ENCODE measurements at places on chromosomes 6 and 20.

GRCh38 chr20:2749343-2749950, 51.0 kb downstream of the CPXM1 start:
- DNase-seq: no peak

- no peak for DNase-seq
Observed at GRCh38 chr20:917416-917815, 1.3 kb upstream of the ANGPT4 start.

DNA sequence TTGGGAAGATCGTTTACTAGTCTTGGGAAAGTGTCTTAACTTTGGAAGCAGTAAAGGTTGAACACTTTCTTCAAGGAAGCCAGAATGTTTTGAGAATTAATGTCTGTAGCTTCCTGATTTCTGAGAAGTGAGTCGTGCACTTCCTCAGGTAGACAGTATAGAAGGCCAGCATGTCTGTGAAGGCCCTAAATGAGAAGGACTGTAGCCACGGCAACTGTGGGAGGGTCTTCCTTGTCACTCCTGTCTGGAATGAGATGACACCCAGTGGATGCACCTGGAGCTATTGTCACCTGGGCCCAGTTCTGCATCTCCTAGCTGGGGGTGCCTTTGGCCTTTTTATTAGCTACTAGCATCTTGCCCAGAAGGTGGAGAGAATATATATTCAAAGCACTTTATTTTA, 8.8 kb downstream of the STX16 start:
- DNase-seq: no peak

DNA sequence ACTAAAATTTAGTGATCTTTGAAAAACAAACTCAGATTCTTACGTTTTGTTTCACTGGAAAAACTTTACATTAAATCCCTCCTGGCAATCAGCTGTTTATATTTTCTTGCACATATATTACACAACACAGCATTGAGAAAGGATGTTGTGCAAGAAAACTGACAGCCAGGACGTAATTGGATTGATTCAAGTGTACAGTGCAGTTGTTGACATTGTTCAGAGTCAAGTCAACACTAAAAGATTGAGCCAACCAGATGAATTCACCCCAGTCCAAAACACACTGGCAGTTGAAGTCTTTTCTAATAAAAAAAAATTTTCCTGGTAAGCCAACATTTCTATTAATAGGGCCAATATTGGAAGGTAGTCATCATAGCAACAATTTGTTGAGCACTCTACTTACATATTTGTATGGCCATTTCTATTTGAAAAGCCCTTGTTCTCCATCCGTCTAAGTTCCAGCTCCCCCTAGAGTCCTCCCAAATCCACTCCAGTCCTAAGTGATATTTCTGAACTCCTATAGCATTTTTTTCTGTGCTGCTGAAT, 20.9 kb upstream of the VNN1 start:
- peak; percentile 84 for DNase-seq

DNA sequence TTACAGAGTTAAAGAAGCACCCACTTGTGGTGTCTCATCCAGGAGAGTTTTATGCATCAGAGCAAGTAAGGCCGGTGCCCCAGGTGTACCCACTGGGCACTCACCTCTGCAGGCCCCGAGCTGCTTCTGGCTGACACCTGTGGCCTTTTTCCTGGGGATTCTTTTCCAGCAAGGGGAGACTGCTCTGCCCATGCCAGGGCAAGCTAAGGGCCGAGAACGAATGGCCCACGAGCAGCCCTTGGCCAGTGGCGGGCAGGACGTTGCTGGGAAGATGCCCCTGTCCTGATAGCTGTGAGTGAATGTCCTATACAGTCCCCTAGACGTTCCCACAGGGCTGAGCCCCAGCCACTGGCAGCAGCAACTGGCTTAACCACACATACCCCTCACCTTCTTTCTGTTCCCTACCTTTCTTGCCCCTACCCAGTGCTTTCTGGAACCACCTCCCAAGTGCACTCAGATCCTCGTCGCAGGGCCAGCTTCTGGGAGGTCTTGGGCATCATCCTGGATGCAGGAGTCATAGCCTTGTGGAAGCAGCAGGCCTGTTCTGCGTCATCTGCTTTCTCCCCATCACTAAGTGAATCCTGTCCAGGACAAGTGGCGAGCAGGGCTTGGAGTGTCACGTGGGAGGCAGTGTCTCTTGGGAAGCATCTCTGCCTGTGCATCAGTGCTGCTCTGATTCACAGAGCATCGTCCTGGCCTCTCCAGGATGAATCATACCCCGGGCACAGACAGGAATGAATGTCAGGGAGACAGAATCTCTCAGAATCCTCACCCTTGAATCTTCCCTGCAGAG, 32.5 kb downstream of the SYNDIG1 start:
- no peak for DNase-seq

DNA sequence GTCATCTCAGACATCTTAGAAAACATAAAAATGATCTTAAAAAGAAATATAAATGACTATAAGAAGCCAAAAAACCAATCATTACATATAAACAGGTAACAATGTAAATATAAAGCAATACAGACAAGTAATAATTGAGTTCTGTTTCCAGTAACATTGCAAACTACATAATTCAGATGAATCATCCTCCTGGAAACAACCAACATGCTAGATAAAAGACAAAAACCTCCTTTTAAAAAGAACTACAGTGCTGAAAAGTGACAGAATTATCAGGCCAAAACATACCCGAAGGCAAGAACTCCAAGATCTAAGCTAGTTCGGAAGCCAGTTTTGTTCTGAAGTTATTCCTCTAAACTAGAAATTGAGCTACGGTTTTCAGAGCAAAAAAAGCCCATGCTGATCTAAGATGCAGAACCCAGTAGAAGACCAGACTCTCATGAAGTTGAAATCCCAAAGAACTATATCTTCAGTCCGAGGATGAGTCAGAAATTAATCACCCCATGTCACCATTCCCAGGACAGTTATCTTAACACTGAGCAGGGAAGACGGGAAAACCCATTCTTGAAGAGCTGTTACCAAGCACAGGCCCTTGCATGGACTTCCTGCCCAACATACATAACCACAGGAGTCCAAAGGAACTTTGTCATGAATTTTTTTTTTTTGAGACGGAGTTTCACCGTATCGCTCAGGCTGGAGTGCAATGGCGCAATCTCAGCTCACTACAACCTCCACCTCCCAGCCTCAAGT, 9.8 kb downstream of the PGM3 start:
- peak; percentile 10 for DNase-seq

DNA sequence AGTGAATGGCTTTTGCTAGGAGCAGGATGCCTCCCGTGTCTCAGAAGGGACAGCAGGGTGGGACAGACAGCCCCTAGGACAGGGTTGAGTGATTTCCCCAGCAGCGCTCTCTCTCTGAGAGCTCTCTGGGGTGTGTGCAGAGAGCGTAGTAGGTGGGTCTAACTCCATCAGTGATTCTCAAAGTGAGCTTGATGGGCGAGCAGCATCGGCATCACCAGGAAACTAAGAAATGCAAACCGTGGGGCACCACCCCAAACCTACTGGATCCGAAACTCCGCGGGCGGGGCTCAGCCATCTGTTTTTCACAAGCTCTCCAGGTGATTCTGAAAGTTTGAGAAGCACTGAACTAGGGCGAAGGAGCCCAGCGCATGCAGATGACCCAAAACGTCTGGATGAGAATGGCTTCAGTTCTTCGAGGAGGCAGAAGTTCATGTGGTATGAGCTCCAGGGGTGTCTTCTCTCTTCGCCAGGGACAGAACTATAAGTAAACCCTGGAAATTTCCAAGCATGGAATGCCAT, 119.6 kb upstream of the RNF24 start:
- DNase-seq: no peak

DNA sequence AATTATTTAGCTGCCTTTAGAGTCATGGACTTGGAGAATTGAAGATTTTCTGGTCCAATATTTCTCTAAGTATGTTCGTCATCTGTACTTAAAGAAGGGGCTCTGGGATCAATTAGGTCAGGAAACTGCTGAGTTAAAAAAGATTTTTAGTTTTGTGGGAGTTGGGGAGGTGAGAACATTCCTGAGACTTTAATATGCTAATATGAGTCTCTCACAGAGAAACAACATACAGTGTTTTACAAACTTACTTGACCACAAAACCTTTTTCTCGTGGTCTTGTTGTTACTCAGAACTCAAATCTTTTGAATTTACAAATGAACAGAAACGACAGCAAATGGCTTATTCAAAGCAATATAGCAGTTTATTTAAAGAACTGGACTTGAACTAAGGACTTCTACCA, 67.9 kb downstream of the LIN28B start:
- DNase-seq: no peak

DNA sequence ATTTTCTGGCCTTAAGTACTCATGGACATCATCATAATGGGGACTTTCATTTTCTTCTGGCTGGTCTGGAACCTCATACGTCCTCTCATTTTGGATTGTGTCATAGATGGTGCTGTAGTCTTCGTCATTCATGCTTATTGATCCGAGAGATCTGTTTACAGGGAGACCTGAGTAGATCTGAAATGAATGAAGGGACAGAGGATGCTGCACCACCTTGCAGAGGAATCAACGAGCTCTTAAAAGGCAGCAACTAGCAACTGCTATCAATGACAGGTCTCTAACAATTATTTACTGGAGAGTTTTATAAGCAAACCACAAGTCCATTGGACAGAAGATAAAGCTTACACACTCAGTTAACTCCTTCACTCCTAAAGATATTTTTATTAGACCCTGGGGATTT, 49.7 kb upstream of the ENPP4 start:
- DNase-seq: no peak

DNA sequence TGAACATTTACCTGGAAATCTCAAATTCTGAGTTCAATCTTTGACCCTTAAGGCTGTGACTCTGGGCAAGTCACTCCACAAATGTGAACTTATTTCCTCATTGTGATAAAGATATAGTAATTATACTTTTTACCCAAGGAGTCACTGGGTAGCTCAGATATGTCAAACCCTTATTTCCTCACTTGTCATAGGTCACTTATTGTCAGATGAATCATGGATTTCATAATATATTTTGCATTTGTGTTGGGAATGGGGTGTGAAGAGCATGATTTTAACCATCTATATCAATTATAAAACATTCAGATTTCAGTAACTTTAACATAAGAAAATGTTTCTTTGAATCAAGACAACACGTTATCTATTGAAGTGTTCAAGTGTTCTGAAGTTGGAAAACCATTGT, 3.7 kb upstream of the CARMIL1 start:
- peak; percentile 7 for DNase-seq

DNA sequence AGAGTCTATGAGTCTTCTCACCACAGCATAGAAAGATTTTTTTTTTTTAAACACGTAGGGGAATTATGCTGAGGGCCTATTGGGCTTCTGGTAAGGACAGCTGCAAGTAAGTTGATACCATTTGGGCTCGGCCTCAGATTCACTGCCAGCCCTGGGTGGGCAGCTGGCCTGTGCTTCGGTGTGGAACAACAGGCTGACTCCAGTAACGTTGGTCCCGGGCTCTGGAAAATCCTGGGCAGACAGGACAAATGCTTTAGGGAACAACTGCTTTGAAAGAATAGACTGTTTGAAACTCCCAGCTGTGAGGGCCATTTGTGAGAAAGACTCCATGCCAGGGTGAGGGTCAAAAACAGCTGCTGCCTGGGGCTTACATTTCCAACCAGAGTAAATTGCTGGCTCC, 366.5 kb downstream of the QKI start:
- no peak for DNase-seq

- peak; percentile 94 for DNase-seq
Observed at GRCh38 chr6:170046791-170047626, 243.9 kb downstream of the DLL1 start.

DNA sequence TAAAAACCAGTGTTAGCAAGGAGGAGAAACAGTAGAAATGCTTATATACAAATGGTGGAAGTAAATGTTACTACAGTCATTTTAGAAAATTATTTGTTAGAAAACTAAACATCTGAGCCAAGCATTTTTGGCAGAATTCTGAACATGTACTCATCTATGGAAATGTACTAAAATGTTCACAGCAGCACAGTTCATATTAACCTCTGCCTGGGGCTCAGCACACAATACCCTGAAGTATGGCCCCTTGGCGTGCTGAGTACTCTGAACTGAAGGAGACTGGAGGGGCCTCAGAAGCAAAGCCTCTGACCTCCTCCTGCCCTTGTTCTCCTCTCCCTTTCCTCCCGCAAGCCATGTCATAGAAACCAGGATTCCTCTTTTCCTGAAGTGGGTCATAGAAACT, 66.2 kb upstream of the RALGAPA2 start:
- DNase-seq: no peak

Measured in suppressor macrophage treated with lipopolysaccharide for 1 hour (primary cell).